K562 (cell line): ENCODE measurements at places on chromosomes 2 and 18.

DNA sequence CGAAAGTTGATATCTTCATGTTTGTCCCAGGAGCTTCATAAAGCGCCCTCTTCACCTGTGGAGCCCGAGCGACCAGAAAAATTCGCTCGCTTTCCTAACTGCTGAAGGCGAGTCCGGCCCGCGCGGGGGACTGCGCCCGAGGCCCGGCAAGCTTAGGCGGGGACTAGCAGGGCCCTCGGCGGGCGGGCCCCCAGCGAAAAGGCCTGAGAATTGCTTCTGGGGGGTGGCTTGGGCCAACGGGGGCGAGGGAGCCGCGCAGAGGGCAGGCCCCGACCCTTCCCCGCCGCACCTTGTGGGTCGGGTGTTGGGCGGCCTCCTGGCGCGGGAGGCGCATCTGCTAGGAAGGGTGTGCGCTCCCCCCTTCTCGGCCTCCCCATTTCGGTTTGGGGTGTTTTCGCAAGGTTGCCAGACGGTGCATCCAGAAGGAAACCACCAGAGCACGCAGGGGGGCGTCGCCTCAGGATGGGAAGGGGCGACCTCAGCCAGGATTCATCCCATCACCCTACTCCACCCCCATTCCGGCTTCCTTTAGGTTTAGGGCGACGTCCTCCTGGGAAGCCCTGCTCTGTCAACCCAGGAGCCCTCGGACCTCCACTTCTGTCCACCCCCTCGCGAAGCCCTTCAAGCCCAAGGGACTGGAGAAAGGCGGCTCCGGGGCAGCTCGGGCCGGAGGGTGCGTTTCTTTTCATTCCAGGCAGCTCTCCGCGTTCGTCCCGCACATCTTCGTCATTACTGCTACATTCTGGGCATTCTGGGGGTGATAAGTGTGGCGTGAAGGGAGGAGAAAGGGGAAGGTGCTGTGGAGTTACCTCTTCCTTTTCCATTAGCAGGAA is 9.1 kb downstream of the SP9 start:
- no peak for DNase-seq

- no peak for DNase-seq
Measured at GRCh38 chr2:184611361-184612085, 13.2 kb downstream of the ZNF804A start.

GRCh38 chr18:49851624-49852023 is 38.3 kb upstream of the ACAA2 start:
- DNase-seq: no peak

DNA sequence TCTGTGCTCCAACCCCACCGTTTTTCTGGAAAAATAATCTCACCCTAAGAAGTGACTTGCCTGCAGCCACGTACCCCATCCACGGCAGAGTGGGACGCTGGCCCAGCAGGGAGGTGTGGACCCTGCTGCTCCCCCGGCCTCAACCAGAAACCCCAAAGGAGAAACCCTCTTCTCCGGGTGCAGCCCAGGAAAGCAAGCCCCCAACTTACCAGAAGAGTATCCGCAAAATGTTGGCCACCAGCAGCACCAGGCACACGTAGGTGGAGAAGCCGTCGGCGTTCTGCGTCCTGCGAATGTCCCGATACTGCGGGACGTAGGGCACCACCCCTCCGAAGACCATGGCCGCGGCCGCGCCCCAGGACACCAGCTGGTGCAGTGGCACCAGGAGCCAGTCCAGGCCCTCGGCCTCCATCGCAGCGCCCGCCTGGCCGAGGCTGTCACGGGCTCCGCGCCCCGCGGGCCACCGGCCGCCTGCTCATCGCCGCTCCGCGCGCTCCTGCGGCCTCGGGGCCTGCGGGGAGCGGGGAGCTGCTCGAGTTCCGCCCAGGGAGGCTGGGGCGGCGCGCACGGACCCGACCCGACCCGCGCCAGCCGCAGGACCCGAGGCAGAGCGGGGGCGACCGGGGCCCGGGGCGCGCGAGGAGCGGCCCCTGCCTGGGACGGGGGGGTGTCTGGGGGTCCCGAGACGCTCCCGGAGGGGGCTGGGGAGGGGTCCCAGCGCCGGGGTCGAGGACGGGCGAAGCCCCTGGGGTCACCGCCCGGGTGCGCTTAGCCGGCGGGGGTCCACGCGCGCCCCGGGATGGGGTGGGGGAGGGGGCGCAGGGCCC is 725 bp downstream of the SLC66A2 start:
- peak; percentile 22 for DNase-seq

DNA sequence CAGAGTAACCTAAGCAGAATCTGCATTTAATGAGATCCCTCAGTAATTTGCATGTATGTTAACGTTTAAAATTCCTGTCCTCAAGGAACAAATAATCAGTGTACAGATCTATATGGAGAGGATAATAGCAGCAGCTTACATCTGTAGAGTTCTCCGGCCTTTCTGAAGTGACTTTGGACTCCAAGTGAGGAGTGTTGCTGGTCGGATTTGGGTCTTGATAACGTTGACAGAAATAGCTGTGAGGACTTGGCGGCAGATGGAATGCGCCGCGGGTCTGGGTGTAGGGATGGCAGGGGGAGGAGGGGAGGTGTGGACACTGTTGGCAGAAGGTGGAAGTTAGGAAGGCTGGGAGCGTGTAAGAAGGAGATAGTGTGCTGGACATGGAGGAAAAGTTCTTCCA is 170.9 kb upstream of the GATA6 start:
- DNase-seq: no peak

DNA sequence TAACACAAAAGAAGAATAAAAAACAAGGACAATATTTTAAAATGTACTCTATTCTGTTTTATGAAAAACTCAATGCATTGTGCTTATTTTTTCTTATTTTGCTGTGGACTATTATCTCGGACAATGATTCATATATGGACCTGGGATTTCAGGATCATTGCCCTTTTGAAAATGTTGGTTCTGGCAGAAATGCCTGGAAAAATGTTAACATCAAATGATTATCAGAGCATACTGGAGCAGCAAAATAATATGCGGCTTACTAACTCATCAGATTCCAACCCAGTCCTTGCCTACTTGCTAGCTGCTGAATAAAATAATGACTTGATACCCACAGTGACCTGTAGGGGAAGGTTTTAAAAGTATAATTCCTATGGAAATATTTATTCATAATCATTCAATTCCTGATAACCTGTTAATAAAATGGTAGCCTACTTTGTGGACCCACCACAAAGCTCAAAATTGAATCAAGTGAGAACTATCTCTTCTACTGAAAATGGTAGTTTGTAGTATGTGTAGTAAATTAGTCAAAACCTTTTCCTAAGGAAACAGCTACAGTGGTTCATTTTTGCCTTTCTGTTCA is 117.4 kb downstream of the NEB start:
- no peak for DNase-seq

- DNase-seq: no peak
Measured at GRCh38 chr18:51132256-51132935, 65.1 kb downstream of the MEX3C start.

DNA sequence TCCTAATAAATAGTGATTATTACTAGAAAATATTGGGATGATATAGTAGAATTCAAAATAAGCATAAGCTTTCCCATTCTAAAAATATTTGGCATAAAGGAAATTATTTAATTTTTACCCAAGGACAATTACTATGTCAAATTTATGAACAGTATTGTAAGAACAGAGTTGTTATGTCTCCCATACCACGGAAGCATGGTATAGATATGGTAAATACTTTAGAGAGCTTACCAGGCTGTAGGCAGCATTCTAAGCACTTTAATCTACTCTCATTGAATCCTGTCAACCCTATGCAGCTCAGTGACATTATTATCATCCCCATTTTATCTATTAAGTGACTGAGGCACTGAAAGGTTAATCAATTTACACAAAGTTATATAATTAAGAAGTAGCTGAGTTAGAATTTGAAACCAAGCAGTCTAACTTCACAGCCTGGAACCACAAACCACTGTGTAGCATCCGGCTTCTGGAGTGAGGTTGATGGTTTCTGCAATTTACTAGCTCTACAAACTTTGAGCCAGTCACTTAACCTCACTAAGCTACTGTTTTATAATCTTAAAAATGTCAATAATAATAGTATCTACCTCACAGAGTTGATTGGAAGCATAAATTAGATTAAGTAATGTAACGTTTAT is 323.7 kb downstream of the ARHGAP15 start:
- DNase-seq: no peak

DNA sequence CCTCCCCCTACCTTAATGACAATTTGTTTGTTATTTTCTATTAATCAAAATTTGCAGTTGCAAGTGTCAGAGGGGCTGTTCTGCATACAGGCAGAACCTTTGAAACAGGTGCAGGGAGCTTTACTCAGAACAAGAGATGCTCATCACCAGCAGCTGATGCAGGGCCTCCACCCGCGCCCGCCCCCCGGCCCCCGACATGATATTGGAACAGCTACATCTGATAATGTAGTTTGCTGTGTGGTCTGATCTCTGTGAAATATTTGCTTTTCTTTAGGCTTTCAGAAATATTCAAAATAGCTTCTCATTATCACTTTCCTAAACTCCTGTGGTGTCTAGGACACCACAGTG is 130.0 kb downstream of the PRKCE start:
- no peak for DNase-seq

- peak; percentile 59 for DNase-seq
Measured at GRCh38 chr2:226772389-226773179, 27.0 kb downstream of the IRS1 start.

GRCh38 chr2:24618144-24618543 is 127.1 kb downstream of the NCOA1 start:
- no peak for DNase-seq

DNA sequence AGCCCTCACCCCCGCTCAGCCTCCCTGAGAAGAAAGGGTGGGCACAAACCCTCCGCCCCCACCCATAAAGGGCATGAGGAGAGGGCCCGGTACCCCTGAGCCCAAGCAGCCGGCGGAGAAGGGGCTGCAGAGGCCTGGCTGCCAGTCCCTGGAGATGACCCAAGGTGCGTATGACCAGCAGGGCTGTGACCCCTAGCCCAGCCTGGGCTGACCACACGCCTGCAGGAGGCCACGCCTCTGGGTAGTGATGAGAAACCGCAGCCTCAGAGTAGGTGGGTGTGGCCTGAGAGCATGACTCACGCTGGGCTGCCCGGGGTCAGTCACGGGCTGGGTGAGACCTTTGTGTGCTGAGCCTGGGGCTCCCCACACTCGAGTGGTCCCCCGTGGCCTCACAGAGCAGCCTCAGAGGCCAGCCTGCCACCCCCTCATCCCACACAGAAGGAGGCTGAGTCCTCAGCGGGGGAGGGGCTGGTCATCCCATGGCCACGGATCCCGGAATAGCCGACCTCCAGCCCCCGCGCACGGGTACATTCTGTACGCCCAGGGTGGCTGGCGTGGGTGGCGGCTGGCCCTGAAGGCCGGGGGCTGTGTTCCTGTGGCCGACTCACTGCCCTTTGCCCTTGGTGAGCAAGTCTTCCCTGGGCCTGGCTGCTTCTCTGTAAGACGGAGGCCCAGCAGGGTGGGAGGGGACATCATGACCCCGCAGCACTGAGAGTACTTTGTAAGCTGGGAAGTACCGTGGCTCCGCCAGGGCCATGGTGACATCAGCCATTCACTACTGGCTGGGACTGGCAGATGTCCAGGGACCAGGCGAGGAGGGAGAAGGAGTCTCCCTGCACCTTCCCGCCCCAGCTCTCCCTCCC is 110.8 kb upstream of the OTOS start:
- DNase-seq: peak; percentile 93

DNA sequence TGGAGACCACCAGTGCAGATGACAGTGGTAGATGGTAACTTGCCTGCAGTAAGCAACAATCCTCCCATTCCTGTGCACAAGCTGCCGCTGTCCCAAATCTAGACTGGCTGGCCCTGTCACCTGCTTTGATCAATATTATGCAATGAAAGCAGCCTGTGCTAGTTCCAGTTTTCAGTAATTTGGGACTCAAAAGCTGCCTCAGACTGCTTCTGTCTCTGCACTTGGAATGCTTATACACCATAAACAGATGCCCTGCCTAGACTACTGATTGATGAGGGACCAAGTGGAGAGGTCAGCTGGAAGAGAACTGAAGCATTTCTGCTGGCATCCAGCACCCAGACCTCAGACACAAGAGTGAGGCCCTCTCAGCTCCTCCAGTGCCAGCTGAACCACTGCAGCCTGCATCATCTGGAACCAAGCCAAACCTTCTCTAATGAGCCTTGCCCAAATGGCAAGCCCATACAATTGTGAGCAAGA is 24.9 kb downstream of the CCBE1 start:
- no peak for DNase-seq

- DNase-seq: peak; percentile 38
Measured at GRCh38 chr2:62501794-62502500, 4.0 kb downstream of the TMEM17 start.

DNA sequence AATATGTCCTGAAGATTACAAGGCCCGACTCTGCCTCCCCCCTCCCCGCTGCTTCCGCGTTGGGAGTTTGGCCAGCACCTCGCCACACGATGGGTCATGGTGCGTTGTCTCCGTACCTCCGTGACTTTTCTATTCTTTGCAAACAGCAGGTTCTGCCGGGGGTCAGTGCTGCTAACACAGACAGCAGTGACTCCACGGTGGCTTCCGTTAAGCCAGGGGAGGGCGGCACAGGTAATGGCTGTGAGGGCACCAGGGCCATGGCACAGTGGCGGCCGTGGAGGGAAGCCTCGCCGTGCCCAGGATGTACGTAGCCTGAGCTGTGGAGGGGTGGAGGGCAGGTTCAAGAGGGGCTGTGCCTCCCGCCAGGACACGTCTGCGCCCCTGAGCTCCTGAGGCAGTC is 115.5 kb downstream of the NFATC1 start:
- DNase-seq: no peak
